Activated naive CD4-positive, alpha-beta T cell treated with anti-CD3 and anti-CD28 coated beads for 36 hours (primary cell): ENCODE measurements at places on chromosomes 13 and 19. TPM values are rescaled to one million over a fixed set of nuclear protein-coding genes. Genes with fewer than 3 reads are reported as not detected.
A peak's percentile ranks its signal among the peaks of the same experiment; 100 is the strongest.

- DNase-seq, result no peak
Observed at GRCh38 chr13:87671753-87672605, 808 bp downstream of the SLITRK5 start.

DNA sequence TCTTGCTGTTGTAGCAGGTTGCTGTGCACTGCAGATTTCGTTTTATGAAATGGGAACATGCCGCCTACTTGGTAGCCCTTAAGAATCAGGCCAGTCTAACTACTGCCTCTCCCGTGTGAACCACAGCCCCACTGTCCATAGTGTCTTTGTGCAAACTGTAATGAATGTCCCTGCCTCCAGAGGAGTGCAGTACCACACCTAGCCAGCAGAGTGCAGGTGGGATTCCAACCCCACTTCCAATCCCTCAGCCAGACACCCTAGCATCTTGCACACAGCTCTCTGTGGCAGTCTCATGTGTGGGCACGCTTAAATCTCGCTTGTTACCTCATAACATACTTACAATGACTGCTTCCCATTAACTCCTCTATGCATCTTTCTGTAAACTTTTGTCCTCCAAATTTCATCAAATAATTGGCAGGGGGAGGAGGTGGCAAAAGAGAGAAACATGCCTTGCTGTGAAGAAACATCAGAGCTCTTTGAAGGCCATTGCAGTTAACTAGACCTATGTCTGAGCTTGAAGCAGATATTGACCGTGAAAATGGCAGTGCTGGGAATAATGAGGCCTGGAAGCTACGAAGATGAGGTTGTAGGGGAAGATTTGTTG, 47.2 kb downstream of the ZAR1L start:
- DNase-seq, result peak; percentile 67

GRCh38 chr13:77693449-77693940, 4.0 kb upstream of the SLAIN1 start:
- DNase-seq, result no peak

DNA sequence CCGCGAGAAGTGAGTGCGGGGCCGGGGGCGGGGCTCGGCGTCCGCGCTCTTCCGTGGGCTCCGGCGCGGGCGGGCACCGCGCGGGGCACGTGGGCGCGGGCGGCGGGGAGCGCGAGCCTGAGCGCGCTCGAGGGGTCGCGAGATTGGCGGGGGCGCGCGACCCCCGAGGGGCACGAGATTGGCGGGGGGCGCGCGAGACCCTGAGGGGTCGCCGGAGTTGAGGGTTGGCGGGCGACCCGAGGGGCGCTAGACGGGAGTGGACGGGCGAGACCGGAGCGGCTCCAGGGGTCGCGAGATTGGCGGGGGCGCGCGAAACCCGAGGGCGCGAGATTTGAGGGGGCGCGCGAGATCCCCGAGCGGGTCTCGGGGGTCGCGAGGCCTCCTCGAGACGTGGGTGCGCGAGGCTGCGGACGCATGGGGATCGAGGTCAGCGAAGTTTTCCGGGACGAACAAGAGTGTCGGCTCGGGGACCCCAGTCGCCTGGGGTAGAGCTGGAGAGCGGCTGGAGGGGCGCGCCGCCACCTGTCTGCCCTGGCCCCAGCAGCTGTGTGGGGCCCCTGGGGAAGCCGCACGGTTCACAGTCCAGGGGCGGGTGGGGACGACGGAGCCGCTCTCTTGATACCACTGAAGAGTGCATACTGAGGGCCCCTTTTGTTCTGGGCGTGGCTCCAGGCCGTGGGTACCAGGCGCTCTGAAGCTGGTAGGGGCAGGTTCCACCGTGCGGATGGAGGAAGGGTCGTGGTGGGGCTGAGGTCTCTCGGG, 682 bp downstream of the SSBP4 start:
- peak; percentile 49 for DNase-seq

- DNase-seq, result no peak
Observed at GRCh38 chr13:35343417-35343816, 133.1 kb downstream of the MAB21L1 start.

Gene CACNG7
- total RNA-seq, result not detected
